Subcutaneous preadipocyte (primary cell): ENCODE measurements at places on chromosomes 16 and 17. TPM values are rescaled to one million over a fixed set of nuclear protein-coding genes. Genes with fewer than 3 reads are reported as not detected.

The TBC1D3I gene
- total RNA-seq = under 0.01 TPM in 1 of 2 replicates, not detected in the other

The HSD17B1 gene
- total RNA-seq = 1.5 and 4.3 TPM in 2 replicates

The GAS2L2 gene
- not detected in 2 replicates for total RNA-seq

The KRT24 gene
- total RNA-seq = not detected in 2 replicates

The SGSM2 gene
- total RNA-seq = 24.3 and 25.8 TPM in 2 replicates

The ALOX15B gene
- 0.20 and 1.8 TPM in 2 replicates for total RNA-seq

The RNF222 gene
- total RNA-seq = not detected in 2 replicates

The ITPRIPL2 gene
- 38.6 and 73.5 TPM in 2 replicates for total RNA-seq

The CA7 gene
- total RNA-seq = not detected in 2 replicates

The TM4SF5 gene
- not detected in 2 replicates for total RNA-seq

The GPR139 gene
- not detected in 2 replicates for total RNA-seq

The C17orf113 gene
- under 0.01 and 0.37 TPM in 2 replicates for total RNA-seq

The CBFA2T3 gene
- not detected in 2 replicates for total RNA-seq

The CES1 gene
- total RNA-seq = 2.6 and 37.7 TPM in 2 replicates

The TNFRSF13B gene
- total RNA-seq = not detected in 2 replicates

The NEUROD2 gene
- total RNA-seq = not detected in 2 replicates

The ZC3H7A gene
- total RNA-seq = 27.2 and 35.0 TPM in 2 replicates

The KCNJ2 gene
- total RNA-seq = 1.1 and 3.1 TPM in 2 replicates

The KRT20 gene
- total RNA-seq = not detected in 2 replicates
